ENCODE measurements at places on chromosomes 13 and 19.
A peak's percentile ranks its signal among the peaks of the same experiment; 100 is the strongest.

DNA sequence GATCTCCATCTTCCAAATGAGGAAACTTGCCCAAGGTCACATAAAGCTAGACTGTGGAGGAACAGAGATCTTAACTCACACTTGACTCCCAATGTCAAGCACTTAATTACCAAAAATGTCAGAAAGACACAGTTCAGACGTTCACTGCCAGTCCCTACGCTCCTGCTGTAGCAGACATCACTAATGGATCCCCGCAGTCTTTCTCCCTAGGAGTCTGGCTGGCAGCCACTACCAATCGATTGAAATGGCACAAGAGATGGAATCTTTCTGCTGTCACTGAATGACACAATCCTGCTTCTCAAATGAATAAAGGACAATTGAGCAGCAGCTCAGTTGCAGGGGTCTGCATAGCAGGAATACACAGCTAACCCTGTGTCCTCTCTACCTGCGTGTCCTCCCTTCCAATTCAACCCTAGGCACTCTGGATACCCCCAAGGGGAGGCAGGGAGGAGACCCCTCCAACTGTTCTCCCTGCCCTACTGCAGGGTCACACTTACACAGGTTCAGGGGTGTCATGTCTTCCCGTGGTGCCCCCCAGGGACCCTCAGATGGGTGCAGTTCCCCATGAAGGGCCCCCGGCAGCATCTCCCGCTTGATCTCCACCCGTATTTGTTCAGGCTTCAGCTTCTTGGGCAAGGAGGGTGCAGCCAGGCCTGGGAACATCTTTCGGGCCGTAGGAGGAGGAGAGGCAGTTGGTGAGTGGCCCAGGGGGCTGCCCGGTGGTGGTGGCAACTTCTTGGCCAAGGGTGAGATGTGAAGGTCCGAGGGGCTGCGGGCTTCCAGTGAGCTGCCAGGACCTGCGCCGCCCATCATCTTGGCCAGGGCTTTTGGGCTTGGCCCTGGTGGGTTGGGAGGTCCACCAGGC lies 7.9 kb upstream of the AKAP8L start:
- peaks cover 12% of the 10 kb centered on the region for H3K36me3 ChIP-seq
- DNase-seq: peak; percentile 59
- H3K27ac ChIP-seq: no peak overlapping the region
- H3K4me3 ChIP-seq: no peak overlapping the region
- no peaks in the 10 kb centered on the region for H3K27me3 ChIP-seq

DNA sequence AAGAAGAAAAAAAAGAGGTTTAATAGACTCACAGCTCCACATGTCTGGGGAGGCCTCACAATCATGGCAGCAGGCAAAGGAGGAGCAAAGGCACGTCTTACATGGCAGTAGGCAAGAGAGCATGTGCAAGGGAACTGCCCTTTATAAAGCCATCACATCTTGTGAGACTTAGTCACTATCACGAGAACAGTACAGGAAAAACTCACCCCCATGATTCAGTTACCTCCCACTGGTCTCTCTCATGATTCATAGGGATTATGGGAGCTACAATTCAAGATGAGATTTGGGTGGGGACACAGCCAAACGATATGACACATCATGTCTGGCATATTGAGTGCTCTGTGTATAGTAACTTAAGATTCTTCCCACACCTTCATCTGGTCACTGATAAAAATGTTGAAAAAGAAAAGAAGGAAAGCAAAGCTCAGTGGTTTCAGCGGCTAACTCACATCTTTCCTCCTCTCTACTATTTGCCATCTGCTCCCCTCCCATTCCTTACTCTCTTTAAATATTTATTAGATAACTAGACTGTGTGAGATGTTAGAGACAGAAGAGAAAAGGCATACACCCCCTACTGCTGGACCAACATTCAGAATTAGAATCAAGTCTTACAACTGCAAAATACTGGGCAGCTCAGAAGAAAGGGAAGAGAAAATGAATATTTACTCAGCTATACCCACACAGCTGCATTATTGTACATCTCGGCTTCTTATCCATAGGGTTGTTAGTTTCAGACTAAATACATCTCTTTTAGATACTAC lies 60.1 kb upstream of the AKAP11 start:
- H3K27me3 ChIP-seq: no peaks in the 10 kb centered on the region
- no peak overlapping the region for H3K27ac ChIP-seq
- H3K36me3 ChIP-seq: peaks cover 7% of the 10 kb centered on the region
- no peak overlapping the region for H3K4me3 ChIP-seq
- H3K4me1 ChIP-seq: no peaks in the 10 kb centered on the region

DNA sequence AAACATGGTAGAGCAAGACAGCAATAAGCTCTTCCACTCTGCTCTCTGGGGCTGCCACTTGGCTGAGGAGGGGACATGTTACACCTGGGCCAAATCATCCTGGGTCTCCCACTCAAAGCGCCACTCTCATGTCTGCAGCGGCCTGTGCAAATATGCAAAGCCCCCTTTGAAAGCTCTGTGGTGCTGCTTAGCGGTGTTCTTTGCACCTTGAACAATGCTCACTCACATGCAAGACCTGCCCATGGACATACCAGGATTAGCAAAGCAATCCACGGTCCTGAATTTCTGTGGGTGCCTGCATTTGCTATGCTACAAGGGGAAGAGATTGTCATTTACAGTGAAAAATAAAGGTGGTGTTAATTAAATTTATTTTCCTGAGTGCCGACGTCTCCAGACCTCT lies 48.6 kb downstream of the MRPL57 start:
- H3K4me3 ChIP-seq: no peak overlapping the region
- no peaks in the 10 kb centered on the region for H3K4me1 ChIP-seq
- DNase-seq: no peak
- H3K36me3 ChIP-seq: no peaks in the 10 kb centered on the region
- no peak overlapping the region for H3K27ac ChIP-seq

DNA sequence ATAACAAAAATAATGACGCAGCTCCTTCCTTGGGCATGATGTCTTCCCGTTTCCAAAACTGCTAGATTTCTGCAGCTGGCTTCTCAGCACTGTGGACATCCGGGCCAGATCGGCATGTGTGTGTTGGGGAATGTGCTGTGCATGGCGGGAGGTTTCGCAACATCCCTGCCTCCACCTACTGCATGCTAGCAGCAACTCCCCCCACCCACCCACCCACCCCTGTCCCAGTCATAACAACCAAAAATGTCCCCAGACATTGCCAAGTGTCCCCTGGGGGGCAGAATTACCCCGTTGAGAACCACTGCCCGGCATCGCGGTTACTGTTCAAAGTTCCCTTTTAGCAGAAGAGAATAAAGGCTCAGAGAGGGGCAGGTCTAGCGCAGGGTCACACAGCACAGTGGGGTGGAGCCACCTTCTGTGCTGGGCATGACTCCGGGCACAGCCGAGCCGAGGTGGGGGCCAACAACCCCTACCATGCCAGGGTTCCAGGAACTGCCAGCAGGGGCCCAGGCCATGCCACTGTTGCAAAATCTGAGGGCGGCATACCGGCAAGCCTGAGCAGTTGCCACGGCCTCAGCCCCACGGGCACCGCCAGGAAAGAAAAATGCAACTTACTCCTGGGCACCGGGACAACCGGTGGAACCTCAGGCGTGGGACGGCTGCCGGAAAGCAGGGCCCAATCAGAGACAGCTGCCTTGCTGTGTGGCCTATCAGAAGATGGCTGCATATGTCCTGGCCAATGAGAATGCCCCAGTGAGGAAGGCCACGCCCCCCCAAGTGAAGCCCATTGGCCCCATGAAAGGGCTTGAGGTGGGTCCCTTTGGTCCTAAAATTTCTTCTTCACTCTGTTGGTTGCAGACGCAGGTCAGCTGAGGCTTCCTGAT lies 22.5 kb upstream of the NFIC start:
- H3K4me3 ChIP-seq: no peak overlapping the region
- peak; percentile 93 for DNase-seq
- H3K36me3 ChIP-seq: no peaks in the 10 kb centered on the region
- peak overlapping the region; percentile 85 for H3K27ac ChIP-seq

DNA sequence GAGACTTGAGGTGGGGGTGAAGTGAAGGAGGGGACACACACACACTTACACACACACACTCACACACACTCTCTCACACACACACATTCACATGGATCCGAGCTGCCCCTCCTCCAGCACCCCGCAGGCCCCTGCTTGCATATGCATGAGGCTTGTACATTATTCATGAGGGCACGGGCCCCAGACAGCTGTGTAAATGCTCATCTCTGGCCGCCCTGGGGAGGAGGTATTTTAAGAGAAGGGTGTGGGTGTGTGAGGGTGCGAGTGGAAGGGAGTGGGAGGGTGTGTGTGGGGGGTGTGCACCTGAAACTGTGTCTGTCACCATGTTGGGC lies 2.4 kb downstream of the NCAN start:
- no peaks in the 10 kb centered on the region for H3K27me3 ChIP-seq
- H3K27ac ChIP-seq: no peak overlapping the region
- no peak for DNase-seq
- no peaks in the 10 kb centered on the region for H3K36me3 ChIP-seq

DNA sequence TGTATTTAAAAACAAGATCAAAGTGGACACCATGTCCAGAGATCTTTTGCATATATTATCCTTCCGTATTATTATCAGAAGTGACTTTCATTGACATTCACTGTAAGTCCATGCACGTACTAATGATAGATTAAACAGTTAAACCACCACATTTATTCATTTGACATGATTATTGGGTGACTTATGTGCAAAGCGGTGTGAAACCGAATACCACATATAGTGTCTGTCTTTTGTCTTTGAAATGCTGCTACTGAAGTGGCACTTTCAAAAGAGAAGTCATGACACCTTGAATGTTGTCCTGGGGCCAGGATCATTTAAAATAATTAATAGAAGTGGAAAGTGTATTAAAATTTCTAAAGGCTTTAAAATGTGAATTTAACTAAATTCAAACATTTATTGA lies 100.1 kb downstream of the ERCC5 start:
- H3K36me3 ChIP-seq: no peaks in the 10 kb centered on the region
- no peak for DNase-seq
- no peaks in the 10 kb centered on the region for H3K4me1 ChIP-seq
- H3K27me3 ChIP-seq: no peaks in the 10 kb centered on the region

DNA sequence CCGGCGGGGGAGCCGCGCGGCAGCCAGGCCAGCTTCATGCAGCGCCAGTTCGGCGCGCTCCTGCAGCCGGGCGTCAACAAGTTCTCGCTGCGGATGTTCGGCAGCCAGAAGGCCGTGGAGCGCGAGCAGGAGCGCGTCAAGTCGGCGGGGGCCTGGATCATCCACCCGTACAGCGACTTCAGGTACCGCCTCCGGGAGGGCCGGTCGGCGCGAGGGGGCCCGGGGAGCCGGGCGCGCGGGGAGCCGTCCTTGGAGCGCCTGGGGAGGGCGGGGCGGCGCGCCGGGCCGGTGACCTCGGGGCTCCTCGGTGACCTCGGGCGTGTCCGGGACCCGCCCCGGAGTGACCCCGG lies 690 bp downstream of the HCN2 start:
- H3K4me1 ChIP-seq: peaks cover 21% of the 10 kb centered on the region
- DNase-seq: peak; percentile 84
- peaks cover 49% of the 10 kb centered on the region for H3K27me3 ChIP-seq

GRCh38 chr13:43994999-43995859 lies 115.5 kb downstream of the LACC1 start:
- no peaks in the 10 kb centered on the region for H3K4me1 ChIP-seq
- no peak overlapping the region for H3K27ac ChIP-seq
- no peaks in the 10 kb centered on the region for H3K36me3 ChIP-seq
- H3K4me3 ChIP-seq: no peak overlapping the region
- no peaks in the 10 kb centered on the region for H3K27me3 ChIP-seq

DNA sequence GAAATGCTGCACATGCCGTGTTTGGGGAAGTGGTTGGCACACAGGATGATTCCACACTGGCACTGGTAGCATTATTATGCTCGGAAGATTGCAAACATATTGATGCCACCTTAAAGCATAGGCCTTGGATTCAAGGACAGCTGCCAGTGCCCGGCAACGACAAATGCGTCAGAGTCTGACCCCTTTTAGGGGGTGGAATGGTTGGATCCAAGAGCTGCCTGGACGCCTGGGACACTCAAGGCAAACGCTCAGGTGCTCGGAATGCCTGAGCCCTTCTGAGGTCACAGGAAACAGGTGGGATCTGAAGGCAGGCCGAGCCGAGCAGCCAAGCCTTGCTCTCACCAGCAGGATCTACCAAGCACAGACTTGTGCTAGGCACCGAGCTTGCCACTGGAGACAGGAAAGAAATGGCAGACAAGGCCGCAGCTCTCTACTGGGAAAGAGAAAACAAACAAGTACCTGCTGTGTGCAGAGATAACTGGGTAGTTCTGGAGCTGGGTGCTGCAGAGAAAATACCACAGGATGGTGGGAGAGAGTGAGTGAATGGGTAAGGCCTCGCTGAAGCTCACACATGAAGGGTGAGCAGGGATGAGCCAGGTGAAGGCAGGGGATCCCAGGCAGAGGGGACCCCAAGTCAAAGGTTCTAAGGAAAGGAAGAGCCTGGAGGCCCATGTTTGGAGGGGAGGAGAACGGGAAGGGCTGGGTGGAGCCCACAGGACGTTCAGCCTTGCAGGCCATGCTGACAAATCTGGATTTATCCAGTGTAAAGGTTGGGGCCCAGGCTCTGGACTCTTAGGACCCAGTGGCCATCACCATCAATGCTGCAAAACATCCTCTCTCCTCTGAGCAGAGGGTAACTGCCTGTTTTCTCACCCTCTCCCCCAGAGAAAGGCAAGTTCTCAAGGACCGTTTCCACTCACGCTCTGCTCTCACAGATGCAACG lies 9.2 kb downstream of the RANBP3 start:
- no peak for DNase-seq
- H3K27ac ChIP-seq: peak overlapping the region; percentile 83
- no peak overlapping the region for H3K4me3 ChIP-seq
- peaks cover 6% of the 10 kb centered on the region for H3K36me3 ChIP-seq

- no peaks in the 10 kb centered on the region for H3K36me3 ChIP-seq
- H3K4me3 ChIP-seq: no peak overlapping the region
- H3K27me3 ChIP-seq: no peaks in the 10 kb centered on the region
- DNase-seq: no peak
- H3K27ac ChIP-seq: no peak overlapping the region
- no peaks in the 10 kb centered on the region for H3K4me1 ChIP-seq
These were observed 171.6 kb downstream of the ZIC5 start for GRCh38 chr13:99800011-99800410.
